Smooth muscle cell of the umbilical artery (primary cell): ENCODE measurements at places on chromosomes 7 and 10. TPM values are rescaled to one million over a fixed set of nuclear protein-coding genes. Genes with fewer than 3 reads are reported as not detected.

Gene FAM107B
- 11.1 and 14.3 TPM in 2 replicates for total RNA-seq

Gene PROSER2
- 0.92 and 1.8 TPM in 2 replicates for total RNA-seq

Gene LRRC17
- total RNA-seq: 28.2 and 69.2 TPM in 2 replicates

Gene RARRES2
- 2.7 TPM in 1 of 2 replicates, not detected in the other for total RNA-seq

Gene VENTX
- not detected in 2 replicates for total RNA-seq

Gene TMEM236
- total RNA-seq: under 0.01 and 0.23 TPM in 2 replicates

Gene EVX1
- 0.09 TPM in 1 of 2 replicates, not detected in the other for total RNA-seq

Gene NKX1-2
- not detected in 2 replicates for total RNA-seq

Gene HHEX
- 0.89 and 2.0 TPM in 2 replicates for total RNA-seq

Gene ITGA8
- total RNA-seq: under 0.01 and 0.05 TPM in 2 replicates
